Left renal pelvis (tissue), 4 donors: ENCODE measurements at places on chromosomes 1 and 21. TPM values are rescaled to one million over a fixed set of nuclear protein-coding genes. Genes with fewer than 3 reads are reported as not detected.

DNA sequence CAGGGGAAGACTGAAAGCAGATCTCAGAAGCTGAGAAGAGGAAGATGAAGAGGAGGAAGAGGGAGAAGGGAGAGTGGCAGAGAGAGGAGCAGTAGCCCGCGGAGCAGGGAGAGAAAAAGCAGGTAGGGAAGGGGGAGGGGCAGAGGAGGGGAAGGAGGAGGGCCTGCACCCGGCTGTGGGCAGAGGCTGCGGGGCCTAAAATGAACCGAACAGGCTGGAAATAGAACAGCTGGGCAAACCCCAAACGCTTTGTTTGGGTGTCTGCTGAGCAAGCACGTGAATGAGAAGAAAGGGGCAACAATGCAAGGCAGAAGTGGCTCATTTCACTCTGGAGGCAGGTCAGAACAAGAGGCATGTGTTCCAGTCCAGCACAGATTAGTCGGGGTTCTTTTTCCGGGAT is 33.5 kb downstream of the KCNC4 start:
- DNase-seq, result no peak

DNA sequence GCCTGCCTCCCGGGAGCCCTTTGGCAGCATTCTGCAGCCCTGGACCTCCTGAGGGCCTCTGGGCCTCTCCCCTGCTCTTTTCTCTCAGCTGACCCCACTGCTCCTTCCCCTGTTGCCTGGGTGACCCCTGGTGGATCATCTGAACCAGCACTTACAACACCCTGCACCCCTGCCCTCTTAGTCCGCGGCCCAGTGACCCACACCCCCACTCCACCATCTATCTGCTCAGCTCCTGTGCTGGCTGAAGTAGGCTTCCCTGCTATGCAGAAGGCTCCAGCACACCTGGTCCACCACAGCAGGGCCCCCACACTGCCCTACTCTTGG is 74.0 kb downstream of the DMRTA2 start:
- DNase-seq, result no peak

PRDX1 gene
- polyA plus RNA-seq, result 254 TPM

- DNase-seq, result no peak
Measured at GRCh38 chr1:162028726-162029125, 5.1 kb upstream of the OLFML2B start.

DNA sequence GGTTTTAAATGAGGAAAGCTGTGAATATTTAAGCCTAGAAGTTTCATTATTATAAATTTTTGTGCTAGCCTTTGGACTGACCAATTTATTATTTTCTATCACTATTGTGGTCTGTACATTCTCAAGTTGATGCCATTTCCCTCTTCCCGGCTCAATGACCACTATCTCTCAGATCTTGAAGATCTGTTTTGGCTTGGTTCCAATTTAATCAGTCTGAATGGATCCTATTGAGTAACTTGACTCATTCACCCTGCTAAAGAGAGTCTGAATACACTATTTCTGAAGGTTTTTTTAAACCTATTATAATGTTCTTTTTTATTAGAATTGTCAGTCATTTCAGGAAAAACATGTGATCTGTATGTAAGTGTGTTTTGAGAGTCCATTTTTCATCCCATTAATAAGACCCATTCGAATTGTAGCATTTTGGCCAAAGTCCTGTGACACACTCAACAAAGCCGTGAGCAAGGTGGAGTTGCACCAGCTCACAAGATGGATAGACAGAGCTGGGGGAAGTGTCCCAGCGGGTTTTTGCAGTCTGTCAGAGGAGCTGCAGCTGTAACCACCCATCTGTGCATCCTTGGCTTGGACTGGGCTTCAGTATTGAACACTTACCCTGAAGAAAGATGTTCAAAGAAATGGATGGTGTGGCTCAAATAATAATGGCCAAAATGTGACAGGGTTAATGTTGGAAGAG is 145.6 kb downstream of the NFIA start:
- no peak for DNase-seq

SLC19A1 gene
- 24.8 TPM for polyA plus RNA-seq

DNA sequence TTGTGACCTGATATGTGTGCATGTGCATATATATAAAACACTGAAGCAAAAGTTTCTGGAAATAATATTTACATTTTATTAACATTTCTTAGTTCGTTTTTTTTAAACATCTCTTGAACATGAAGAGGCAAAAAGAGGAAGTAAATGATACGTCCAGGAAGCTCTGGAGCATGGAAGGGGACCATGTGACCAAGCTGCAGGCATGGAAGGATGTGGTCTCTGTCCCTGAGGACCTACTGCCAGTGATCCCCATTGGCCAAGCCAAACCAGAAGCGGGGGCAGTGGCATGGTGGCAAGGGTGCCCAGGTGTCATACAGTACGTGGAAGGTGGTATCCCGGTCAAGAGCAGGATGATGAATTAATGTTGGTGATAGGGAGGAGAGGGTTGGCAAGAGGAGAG is 268.3 kb upstream of the PROX1 start:
- DNase-seq, result no peak

P3H1 gene
- 70.9 TPM for polyA plus RNA-seq

DNA sequence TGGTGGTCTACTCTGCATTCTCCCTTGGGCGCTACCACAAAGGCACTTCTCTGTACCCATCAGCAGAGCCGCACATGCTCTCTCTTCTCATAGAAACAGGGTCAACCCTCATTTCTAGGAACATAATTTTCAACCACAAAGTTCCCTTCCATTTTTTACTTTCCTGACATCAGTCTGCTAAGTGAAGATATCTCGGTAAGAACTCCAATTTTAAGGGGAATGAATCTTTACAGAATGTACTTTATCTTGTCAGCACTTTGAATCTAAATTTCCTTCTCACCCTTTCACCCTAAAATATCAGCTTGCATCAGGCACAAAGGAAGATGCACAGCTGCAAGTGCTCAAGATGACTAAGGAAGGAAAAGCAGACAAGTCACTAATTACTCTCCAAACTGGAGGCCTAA is 545.9 kb downstream of the SMYD3 start:
- no peak for DNase-seq

DNA sequence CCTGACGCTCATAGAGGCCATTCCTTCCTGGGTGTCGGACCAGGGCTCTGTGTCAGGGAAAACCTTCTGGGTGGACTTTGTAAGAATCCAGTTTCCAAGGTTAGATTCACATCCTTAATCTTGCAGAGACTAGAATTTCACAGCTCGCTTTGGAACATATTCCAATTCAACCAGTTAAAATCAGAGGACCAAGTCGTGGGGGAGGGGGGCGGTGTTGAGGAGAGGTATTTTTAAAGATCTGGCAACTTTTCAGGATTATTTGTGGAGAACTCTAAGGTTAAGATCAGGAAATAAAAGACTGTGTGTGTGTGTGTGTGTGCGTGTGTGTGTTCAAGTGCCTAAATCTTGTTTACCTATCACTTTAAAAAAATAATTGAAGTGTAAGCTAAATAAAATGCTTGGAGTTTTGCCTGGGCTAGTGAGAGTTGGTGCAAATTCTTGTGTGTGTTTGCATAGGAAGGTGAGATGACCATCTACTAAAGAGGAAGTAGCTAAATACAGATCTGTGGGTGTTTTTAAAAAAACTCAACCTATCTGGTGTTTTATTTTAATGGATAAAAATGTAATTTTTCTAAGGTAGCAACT is 21.8 kb downstream of the TENT5C start:
- DNase-seq, result no peak

NOS1AP gene
- 13.0 TPM for polyA plus RNA-seq

DNA sequence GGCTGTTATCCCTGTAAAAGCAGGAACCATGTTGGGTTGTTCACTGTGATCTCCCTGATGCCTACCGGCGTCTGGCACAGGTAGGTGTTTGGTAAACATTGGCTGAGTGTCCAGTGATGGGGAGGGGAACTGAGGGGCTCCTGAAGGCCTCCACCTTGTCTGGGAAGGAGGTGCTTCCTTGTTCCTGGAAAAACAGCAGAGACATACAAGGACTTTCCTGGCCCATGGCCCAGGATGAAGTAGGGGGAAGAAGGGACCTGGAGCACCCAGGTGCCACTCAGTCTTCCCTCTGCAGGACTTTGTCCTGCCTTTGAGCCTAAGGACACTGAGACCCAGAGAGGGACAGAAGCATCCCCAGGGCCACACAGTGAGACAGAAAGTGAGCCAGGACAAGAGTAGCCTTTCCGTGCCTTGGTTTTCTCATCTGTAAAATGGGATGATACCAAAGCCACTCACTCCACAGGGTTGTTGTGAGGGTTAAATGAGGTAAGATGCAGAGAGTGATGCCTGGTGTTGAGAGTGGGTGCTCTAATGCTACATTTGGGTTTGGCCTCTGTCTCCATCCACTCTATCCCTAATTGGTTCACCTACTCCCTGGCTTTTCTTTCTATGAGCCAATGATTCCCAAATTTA is 6.1 kb upstream of the HEYL start:
- DNase-seq, result no peak

COG2 gene
- polyA plus RNA-seq, result 21.3 TPM

CELA3B gene
- polyA plus RNA-seq, result not detected

DNA sequence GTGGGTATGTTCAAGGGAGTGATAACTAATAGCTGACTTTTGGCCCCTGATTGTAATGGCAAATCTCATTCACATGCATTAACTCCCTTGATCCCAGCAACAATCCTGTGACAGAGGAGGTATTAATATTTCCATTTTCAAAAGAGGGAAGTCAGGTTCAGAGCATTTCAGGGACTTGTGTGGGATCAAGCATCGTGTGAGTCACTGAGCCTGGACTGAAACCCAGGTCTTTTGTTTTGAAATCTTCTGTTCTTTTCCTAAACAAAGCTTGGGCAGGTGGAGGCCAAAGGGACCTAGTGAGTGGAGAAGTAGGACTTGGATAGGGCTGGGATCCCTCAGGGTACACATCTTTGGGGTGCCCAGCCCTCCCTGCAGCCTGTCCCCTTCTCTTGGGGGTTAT is 37.9 kb downstream of the ETNK2 start:
- no peak for DNase-seq

GRCh38 chr1:206575165-206575893 is 36.9 kb downstream of the EIF2D start:
- DNase-seq, result no peak

PTGFRN gene
- 42.1 TPM for polyA plus RNA-seq

DNA sequence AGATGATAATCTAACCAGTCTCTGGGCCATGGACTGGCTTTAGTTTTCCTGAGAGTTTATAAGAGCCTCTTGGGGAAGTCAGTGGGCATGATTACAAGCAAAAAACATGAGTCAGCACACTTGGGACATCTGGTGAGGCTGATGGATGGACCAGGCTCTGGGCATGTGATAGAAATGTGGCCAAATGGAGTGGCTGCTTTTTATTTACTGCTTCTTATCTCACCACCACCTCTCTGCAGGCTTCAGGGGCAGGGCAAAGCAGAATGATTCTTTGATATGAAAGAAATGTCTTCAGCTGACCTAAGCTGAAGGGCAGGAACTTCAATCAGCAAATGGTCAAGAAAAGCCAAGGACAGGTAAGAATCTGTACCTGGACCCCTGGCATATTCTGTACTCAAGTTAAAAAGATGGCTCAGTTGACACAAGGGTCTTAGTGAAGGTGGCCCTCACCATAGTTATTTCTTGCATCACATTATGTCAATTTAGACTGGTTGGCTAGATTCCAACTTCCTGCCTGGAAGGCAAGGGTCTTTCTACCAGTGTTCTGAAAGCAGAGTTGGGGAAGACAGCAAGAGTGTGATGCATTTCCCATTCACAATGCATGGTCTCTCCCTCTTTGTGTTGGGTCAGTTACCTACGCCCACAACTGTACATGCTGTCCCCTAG is 162.8 kb downstream of the FASLG start:
- no peak for DNase-seq

- no peak for DNase-seq
Measured at GRCh38 chr21:34280389-34280795, 83.4 kb upstream of the KCNE2 start.

GRCh38 chr1:1023700-1024099 is 3.8 kb downstream of the AGRN start:
- no peak for DNase-seq

SLC45A3 gene
- 1.7 TPM for polyA plus RNA-seq

GRCh38 chr1:180951836-180952656 is 39.3 kb downstream of the KIAA1614 start:
- no peak for DNase-seq

IVL gene
- not detected for polyA plus RNA-seq

- DNase-seq, result no peak
Measured at GRCh38 chr21:39467746-39468145, 16.0 kb downstream of the SH3BGR start.

- no peak for DNase-seq
Measured at GRCh38 chr1:180612632-180613031, 19.2 kb upstream of the XPR1 start.

ESRRG gene
- polyA plus RNA-seq, result 42.1 TPM

GRCh38 chr1:93757256-93758036 is 75.8 kb upstream of the BCAR3 start:
- DNase-seq, result no peak

- no peak for DNase-seq
Measured at GRCh38 chr1:211684791-211685190, 9.4 kb upstream of the NEK2 start.

- no peak for DNase-seq
Measured at GRCh38 chr1:22245726-22246125, 102.8 kb upstream of the WNT4 start.

CYP4Z1 gene
- 0.42 TPM for polyA plus RNA-seq

GRCh38 chr1:173536223-173536622 is 59.1 kb downstream of the PRDX6 start:
- no peak for DNase-seq

DNA sequence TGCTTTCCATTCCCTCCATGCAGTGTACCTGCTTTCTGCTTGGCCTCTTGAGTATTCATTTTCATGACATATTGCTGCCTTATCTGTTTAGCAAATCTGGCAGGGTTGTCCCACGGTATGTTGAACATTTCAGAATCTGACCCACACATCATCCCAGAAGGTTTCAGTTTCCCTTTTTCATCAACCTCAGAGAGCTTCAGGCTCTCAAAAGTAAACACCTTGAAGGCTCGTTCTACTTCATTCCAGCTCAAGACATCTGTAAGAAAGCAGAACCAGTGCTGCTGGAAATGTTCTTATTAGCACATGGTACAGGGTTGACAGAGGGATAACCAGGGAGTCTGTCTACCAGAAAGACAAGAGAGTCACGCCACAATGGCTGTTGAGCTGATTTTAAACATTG is 103.6 kb downstream of the SPAG17 start:
- DNase-seq, result no peak

GRCh38 chr1:59926381-59927123 is at the start of gene CYP2J2:
Gene CYP2J2, minus strand, starts transcription at chr1:59926773. Its CDS starts 27 bp downstream, at chr1:59926746.
- no peak for DNase-seq

GRCh38 chr1:27095576-27095975 is 59.3 kb downstream of the SLC9A1 start:
- no peak for DNase-seq
